ENCODE measurements at places on chromosomes 2 and 18.

DNA sequence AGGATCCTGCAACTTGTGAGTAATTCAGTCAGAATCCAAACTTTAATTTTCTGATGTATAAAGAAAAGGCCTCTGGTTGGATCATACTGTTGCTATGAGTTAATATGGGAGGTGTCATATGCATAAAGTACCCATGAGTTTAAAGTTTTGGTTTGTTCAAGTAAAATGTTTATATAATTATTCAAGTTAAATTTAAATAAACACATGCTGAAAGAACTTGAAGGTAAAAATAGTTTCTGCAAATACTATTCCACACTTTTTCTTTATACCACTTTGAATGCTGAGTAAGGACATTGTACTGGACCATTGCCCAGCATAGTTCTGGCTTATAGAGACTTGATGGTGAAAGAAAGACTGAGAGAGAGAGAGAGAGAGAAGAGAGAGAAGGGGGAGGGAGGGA is 30.7 kb downstream of the PKP4 start:
- DNase-seq: no peak

- no peak for DNase-seq
These were observed 4.8 kb downstream of the SOX11 start for GRCh38 chr2:5696945-5697521.

DNA sequence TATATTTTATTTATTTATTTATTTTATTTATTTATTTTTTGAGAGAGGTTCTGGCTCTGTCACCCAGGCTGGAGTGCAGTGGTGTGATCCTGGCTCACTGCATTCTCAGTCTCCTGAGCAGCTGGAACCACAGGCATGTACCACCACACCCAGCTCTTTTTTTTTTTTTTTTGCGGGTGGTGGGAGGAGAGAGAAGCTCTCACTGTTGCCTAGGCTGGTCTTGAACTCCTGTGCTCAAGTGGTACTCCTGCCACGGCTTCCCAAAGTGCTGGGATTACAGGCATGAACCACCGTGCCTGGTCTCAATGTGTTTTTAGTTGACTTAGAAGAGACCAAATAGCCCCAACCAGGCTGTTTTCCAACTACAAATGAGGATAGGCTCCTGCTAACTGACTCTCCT is 80.7 kb downstream of the PDCL3 start:
- DNase-seq: no peak

GRCh38 chr2:42722320-42723190 is 41.4 kb downstream of the OXER1 start:
- peak; percentile 21 for DNase-seq

- peak; percentile 8 for DNase-seq
These were observed 113.7 kb downstream of the SRBD1 start for GRCh38 chr2:45497355-45497754.

GRCh38 chr2:236943068-236943467 is 142.6 kb upstream of the COPS8 start:
- no peak for DNase-seq

DNA sequence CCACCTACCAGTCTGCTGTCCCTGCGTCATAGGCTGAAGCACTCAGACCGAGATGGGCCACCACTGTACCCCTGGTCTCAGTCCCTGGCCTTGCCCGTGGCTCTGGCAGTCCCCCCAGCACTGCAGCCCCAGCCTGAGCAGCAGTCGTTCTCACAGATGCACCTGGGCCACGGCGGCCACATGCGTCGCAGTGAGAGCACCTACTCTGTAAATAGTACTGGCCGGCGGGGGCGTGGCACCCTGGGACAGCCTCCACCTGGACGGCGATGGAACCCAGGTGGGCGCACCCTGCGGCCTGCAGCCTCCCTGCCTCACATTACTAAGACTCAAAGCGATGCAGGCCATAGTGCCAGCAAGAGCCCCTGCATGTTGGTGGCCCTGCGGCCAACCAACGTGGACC is 198.8 kb downstream of the NAPG start:
- no peak for DNase-seq

DNA sequence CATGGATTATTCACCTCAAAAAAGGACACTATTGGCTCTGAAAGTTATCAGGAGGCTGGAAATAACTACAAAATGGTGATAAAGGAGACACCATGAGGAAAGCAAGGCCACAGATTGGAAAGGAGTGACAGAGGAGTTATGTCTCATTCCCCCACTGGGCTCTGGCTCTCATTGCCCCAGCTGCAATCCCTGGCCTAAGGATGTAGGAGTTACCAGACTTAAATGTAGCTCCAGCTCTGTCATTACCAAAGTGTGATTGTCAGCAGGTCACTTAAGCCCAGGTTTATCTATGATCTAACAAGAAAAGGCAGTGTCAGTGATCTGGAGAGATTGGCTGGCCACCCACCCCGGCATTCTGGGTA is 1228.2 kb upstream of the DDX18 start:
- no peak for DNase-seq

DNA sequence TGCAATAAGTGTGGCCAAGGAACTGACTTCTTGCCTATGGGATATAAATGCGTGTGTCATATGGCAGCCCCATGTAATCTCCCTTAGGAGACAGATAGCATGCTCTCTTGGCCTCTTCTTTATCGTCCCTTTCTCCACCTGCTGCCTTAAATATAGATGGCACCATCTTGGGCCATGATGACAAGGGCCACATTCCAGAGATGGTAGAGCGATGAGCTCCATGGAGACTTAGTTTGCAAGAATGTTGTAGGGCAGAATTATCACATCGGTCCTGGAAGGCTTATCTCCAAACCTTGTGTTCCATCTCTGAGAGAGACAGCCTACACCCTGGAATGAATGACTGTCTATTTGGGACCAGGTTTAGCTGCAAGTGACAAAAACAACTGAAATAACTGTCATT is 536.7 kb downstream of the TNS1 start:
- DNase-seq: no peak

GRCh38 chr2:109237792-109238191 is 108.8 kb downstream of the SH3RF3 start:
- DNase-seq: no peak

DNA sequence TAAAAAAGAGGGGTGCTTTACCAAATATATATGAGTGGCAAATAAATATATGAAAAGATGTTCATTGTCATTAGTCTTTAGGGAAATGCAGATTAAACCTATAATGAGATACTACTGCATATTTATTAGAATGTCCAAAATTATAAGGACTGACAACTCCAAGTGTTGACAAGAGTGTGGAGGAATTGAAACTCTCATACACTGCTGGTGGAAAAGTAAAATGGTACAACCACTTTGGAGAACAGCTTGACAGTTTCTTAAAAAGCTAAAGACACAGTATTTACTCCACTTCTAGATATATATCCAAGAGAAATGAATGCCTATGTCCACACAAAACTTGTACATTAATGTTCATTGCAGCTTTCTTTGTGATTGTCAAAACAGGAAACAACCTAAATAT is 50.4 kb downstream of the PLEK start:
- DNase-seq: no peak

DNA sequence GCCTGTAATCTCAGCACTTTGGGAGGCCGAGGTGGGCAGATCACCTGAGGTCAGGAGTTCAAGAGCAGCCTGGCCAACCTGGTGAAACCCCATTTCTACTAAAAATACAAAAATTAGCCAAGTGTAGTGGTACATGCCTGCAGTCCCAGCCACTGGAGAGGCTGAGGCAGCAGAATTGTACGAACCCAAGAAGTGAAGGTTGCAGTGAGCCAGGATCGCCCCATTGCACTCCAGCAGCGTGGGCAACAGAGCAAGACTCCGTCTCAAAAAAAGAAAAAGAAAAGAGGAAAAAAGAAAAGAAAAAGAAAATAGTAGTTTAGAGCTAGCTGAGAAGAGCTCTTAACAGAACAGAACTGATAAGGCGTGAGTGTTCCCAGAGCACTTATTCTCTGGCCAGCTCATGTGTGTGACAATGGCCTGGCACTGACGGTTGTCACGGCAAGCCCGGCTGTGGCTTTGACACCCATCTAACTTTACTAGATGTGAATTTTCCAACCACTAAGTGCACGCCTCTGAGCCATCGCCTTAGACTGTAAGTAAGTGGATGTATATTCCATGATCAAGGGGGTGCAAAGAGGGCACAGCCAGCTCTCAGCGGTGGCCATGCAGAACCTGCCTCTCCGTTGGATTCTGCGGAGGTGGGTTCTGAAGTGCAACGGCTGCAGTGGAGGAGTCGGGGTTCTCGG is 80.0 kb downstream of the ZNF516 start:
- no peak for DNase-seq

- no peak for DNase-seq
These were observed 572.6 kb upstream of the GCFC2 start for GRCh38 chr2:76283350-76283749.

DNA sequence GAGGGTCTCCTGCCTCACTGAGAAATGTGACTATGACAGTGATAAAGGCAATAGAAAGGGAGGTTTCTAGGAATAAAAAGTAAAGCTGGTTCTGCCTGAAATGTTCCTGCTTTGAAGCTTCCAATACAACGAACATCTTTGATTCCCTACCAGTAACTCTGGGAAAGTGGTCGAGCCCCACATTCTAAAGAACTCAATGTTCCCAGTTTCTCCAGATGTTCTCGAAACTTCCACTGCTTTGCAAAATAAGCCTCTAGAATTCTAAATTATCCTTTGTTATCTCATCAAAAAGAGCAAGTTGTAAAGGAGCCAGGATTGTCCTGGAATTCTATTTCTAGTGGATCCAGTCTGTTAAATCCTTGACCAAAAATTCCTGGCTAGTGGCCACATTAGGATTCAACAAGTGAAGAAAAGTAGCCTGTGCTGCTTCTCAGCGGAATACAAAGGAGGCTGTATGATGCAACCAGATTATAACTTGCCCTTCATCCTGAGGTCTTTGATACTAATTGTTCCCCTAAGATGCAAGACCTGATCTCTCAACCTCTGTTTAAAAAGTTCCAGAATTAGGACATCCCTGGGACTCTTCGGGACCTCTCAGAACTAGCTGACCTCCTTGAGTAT is 8.4 kb downstream of the SCN7A start:
- DNase-seq: no peak

GRCh38 chr18:5900262-5900661 is 4.9 kb upstream of the TMEM200C start:
- DNase-seq: no peak

DNA sequence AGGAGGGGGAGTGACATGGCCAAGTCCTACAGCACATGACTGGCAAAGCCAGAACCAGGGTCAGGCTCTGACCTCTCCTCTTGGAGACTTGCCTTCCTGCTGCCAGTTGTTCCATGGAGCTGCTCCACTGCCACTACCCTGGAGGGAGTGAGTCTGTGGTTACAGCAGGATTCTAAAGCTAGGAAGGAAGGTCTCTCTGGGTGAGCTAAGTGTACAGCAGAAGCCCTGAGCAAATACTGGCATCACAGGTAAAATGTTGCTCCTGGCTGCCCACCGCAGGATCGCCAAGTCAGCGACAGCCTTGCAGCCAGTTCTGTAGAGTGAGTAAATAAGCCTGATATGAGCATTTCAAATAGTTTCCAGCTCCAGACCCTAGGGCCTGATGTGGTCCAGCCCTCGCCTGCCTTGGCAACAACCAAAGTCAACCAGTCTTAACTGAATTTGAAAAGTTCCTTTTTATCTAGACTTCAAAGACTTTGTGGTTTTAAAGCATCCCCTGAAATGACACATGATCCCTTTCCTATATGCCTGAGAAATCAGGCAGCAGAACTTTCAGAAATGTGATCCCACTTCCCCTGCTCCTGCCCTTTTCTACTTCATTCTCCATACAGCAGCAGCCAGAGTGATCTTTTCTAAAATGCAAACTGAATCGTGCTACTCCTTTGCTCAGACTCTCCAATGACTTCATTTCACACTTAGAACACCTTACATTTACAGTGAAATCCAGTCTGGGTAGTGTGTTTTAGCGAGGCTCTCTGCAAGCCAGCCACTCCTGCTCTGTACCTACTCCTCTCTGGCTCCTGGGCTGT is 114.3 kb downstream of the MGAT5 start:
- DNase-seq: no peak

- DNase-seq: no peak
These were observed 39.3 kb upstream of the GYPC start for GRCh38 chr2:126616606-126617069.

DNA sequence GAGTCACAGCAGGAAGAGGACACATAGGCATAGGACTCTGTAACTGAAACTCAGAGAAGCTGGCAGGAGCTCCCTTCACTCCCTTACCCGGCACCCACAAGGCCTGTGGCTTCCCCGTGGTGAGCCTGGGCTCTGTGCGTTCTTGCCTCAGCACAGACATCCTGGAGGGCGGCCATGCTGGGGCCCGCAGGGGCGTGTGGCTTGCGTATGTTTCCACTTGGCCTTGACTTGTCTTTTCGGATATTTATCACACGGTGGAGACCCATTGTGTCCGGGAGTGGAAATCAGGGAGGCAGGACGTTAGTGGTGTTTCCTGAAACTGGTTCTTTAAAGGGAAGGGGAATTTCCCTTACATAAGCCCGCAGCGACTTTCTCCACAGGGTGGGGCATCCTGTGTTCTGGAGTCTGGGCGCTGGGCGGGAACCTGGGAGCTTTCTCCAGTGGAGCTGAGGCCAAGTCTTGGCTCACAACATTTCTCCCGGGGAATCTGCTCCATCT is 49.9 kb upstream of the EML6 start:
- no peak for DNase-seq

- DNase-seq: no peak
These were observed 74.6 kb upstream of the OTOS start for GRCh38 chr2:240214790-240215675.

- no peak for DNase-seq
These were observed 157.3 kb downstream of the ARHGAP28 start for GRCh38 chr18:6886797-6887330.

- no peak for DNase-seq
These were observed 237.3 kb downstream of the OSR1 start for GRCh38 chr2:19120941-19121750.

- no peak for DNase-seq
These were observed 11.4 kb upstream of the APCDD1 start for GRCh38 chr18:10443001-10443400.

DNA sequence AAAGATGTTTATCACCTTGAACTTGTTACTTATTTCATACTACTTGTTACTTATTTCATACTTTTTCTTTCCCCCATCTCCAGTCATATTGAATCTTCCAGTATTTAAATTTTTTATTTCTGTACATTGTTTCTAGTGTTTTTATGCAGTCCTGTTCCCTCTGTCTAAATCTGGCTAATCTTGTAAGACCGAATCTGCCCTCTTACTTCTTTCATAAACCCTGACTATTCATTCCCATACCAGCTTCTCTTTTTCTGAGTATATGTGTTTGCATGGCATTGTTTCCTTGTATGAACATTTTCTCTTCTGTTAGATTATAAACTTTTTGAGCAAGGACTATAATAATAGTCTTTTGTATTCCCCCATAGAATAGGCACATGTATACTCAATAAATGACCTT is 131.7 kb downstream of the TAF4B start:
- DNase-seq: no peak

DNA sequence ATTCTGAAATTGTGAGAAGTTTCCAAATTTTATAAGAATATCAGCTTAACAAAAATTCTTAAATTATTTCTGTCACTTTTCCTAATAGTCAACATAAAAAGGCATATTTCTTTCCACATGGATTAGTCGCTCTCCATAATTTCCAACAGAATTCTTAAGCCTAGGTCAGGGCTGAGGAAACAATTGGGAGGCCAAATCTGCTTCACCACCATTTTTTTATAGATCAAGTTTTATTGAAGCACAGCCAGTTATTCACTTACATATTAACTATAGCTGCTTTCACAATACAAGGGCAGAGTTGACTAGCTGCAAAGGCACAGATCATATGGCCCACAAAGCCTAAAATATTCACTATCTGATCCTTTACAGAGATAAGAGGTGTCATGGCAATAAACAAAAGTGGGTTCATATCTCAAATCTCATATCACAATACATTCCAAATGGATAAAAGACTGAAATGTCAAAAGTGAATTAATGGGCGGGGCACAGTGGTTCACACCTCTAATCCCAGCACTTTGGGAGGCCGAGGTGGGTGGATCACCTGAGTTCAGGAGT is 18.7 kb downstream of the MEMO1 start:
- no peak for DNase-seq

Data from GM12892 (cell line).